ENCODE measurements at places on chromosomes 3 and 15.

DNA sequence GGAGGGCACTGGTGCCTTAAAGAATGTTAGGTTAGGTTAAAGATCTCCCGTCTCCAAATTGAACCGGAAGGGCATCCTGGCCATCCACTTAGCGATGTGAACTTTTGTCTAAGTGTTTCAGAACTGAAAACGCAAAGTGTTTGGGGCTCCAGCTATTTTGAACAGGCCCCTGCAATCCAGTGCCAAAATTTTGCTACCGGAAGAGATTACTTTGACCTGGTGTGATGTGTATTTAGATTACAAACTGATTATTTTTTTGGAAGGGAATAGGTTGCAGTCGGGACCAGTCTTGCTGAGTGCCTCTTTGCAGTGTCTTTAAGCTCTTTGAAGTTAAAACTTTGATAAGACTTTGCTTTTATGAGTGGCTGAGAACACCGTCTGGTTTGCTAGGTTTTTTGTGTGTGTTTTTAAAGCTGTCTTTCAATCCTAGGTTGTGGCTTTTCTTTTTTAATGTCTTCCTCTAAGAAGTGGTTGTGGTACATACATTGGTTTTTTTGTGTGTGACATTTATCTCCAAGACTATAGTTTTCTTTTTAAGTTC lies 179.6 kb downstream of the OR4M2 start:
- no peak for DNase-seq

GRCh38 chr3:10493202-10493589 lies 12.2 kb downstream of the ATP2B2 start:
- no peak for DNase-seq

DNA sequence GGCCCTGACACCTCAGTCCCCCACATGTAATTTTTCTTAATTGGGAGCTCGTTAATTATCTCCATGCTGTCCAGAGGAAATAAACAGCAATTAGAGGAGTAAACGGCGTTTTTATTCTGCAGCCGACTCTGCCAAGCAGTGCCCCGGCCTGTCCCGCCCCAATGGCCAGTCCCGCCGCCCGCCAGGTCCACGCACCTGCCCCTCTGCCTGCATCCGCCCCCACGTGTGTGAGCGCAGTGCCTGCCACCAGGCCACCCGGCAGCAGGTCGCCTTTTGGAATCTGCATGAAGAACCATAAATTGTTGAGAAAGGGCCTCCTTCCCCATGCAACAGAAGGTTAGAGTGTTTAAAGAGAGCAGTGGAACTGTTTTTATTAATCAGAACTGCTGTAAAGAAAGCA lies 87.5 kb upstream of the LINGO1 start:
- DNase-seq, result no peak

GRCh38 chr3:99534951-99535704 lies 103.3 kb upstream of the COL8A1 start:
- peak; percentile 66 for DNase-seq

DNA sequence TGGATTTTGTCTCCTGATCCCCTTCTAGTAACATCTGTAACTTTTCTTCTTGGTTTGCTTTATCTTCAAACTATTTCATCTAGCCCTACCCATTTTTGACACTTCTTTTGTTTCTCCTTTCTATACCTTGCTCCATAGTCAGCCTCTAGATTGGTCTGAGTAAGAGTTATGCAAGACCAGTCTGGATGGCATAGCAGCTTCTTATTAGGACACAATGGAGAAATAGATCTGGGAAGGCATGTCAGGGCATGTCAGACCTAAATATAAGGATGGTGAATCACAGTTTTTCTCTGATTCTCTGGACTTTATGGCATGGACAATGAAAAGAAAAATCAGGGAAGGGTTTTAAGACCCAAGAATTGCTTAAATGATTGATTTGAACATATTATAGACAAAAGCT lies 452.5 kb downstream of the RAP2B start:
- DNase-seq, result no peak
